GM13977 (cell line): ENCODE measurements at places on chromosomes 12 and 14.

- no peak for DNase-seq
These were observed 33.3 kb downstream of the KIAA0586 start for GRCh38 chr14:58460772-58461171.

DNA sequence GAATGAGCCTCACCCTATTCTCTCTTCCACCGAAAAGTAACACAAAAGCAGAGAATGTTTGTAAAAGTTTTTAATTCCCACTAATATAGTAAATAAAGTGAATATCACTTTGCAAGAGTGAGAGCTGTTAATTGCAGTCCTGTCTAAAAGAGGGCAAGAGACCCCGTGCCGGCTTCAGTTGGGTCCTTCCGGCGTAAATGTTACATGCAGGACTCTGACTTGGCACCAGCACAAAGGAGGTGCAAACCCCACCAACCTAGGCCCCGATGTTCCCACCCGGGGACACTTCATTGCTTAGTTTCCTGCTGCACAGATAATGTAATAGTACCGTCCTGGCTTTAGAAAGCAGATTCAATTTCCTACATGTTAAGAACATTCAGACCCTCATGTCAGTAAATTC is 66.0 kb upstream of the DYNC1H1 start:
- DNase-seq = no peak

GRCh38 chr12:120013659-120014380 is 24.8 kb downstream of the BICDL1 start:
- DNase-seq = peak; percentile 61

DNA sequence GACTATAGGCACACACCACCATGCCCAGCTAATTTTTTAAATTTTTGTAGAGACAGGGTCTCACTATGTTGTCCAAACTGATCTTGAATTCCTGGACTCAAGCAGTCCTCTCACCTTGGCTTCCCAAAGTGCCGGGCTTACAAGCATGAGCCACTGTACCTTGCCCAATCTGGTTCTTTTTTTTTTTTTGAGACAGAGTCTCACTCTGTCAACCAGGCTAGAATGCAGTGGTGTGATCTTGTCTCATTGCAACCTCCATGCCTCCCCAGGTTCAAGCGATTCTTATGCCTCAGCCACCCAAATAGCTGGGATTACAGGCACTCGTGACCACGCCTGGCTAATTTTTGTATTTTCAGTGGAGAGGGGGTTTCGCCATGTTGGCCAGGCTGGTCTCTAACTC is 15.4 kb downstream of the MRPL42 start:
- DNase-seq = no peak

- DNase-seq = peak; percentile 45
These were observed 6.1 kb upstream of the TCL1B start for GRCh38 chr14:95679998-95680735.

GRCh38 chr12:18932715-18933114 is 194.8 kb downstream of the CAPZA3 start:
- no peak for DNase-seq

- DNase-seq = peak; percentile 23
These were observed 2.3 kb downstream of the AKAP5 start for GRCh38 chr14:64467566-64467965.

GRCh38 chr14:61435563-61436337 is 114.4 kb downstream of the PRKCH start:
- DNase-seq = no peak

- DNase-seq = peak; percentile 88
These were observed 178.6 kb downstream of the ADGRD1 start for GRCh38 chr12:131132118-131132892.

DNA sequence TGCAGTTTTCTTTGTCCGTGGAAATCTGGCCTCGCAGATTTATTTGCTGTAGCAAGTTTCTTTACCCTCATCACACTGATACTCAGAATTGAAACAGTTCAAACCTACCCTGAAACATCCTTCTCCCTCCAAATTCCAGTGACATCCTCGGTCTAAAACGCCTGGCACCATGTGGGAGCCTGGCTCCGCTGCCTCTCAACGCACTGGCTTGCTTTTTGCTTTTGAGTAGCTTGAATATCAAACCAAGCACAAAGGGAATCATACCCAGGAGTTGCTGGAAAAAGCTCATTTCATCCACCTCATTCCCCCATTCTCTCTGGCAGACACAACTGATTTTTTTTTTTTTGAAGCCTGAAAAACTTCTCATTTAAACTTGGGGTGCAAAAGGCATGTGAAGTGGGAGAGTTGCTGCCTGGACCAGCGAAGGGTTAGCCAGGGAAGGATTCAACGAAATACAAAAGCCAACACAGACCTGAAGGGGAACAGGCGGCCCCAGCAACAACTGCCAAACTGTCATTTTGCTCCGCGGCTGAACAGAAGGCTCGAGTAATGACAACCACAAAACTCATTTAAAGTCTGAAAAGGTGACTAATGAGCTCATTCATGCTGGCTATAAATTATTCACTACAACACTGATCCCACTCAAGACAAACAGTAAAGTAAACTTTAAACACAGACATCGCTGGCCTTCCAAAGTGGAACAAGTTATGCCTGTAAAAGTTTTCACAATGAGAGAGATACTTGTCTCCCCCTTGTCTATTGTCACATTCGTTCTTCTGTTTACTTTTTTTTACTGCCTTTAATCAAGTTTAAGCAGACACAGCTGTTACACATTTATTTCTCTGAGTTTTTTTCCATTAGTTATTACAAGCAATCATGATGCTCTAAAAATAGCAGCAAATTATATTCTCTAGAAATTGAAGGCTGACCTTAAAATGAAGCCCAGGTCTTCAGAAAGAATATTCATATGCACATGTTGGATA is 12.5 kb upstream of the FOXN3 start:
- peak; percentile 34 for DNase-seq
